ENCODE measurements at places on chromosomes 4 and X.

GRCh38 chrX:24465532-24465865 lies 413 bp downstream of the PDK3 start:
- no peak for DNase-seq

DNA sequence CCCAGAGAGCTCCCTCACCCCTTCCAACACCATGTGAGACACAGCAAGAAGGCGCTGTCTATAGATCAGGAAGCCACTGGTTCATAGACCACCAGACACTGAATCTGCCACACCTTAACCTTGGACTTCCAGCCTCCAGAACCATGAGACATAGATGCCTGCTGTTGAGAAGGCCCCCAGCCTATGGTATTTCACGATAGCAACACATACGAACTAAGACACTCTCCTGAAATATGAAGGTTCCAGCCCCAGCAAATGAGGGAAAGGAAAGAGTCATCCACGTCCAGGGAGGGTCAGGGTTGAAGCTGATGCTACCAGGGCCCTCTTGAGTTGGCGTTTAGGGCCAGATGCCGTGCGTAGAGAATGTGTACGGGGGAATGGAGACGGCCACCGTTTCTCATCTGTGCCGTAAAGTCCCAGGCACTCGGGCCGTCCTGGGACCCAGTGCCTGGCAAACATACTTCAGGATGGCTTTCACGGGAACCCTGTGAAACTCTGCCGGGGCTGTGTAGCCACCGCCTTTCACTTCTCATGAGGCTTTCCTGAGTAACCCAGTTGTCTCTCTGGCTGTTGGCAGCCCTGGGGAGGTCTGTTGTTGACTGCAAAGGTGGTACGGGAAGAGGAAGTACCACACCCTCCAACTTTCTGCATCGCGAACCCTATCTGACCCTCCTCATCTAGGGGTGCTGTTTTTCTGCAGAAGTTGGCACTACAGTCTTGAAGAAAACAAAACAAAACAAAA lies 17.7 kb upstream of the P2RY8 start:
- DNase-seq, result no peak

DNA sequence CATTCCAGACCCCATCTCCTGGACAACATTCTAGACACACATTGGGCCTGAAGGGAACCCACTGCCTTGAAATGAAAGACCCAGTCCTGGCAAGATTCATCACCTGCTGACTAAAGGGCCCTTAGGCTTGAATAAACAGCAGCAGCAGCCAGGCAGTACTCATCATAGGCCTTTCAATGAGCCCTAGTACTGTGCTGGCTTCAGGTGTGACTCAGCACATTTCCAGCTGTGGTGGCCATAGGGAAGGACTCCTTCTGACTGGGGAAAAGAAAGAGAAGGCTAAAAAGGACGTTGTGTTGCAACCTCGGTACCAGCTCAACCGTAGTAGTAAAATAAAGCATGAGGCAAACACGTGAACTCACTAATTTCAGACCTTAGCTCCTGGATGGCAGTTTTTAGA lies 344.0 kb downstream of the ACTRT1 start:
- DNase-seq, result no peak

GRCh38 chrX:9326369-9326768 lies 138.5 kb upstream of the TBL1X start:
- DNase-seq, result no peak

GRCh38 chrX:106249706-106250379 lies 81.7 kb downstream of the PWWP3B start:
- DNase-seq, result no peak

GRCh38 chrX:78331708-78332107 lies 4.3 kb upstream of the CYSLTR1 start:
- DNase-seq, result no peak

DNA sequence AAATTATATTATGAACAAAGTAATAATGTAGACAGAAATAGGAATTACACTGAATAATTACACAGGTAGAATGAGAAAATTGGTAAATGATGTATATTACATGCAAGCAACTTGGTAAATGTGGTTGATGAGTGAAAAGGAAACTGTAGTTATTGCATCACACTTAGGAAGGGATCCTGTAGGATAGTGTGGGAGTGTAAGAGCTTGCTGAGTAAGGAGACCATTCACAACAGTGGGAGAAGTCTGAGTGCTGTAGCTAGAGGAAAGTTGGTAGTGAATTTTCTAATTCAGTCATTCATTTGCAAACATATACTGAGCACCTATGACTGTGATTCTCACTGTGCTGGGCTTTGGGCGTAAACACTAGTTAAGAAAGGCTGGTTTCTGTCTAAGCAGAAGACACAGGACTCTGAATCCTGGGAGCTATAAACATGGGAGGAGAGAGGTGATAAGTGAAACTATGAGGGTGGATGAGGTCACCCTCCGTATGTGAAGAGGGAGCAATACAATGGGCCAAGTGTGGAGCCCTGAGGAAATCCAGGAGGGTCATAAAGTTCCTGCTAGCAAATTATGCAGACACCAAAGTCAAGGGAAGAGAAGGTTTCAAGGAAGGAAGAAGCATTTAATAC lies 14.2 kb upstream of the CPE start:
- DNase-seq, result no peak

DNA sequence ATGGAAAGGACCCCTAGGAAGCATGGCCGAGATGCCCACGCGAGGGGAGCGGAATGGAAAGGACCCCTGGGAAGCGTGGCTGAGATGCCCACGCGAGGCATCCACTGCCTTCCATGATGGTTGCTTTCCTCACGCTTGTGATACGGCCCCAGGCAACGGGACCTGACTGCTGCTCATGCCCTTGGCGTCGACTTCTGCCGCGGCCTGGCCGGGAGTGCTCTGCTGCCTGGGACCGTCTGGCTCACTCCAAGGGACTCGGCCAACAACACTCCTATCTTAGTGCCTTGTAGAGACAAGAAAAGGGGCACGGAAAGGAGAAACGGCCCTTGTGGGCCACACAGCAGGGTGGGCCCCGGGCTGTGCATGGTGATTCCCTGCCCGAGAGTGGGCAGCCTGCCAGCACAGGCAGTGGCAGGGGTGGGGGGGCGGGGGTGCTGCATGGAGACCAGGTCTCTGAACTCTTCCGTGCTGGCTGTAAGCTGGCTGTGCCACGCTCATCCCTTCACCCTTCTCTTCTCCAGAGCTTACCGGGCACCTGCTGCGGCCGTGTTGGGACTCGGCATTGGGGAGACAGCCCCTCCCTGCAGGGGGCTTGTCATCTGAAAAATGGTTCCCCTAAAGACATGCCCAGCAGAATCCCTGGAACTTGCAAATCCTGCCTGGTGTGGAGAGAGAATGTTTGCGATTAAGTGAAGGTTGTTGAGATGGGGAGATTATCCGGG lies 38.6 kb upstream of the HMX1 start:
- no peak for DNase-seq

DNA sequence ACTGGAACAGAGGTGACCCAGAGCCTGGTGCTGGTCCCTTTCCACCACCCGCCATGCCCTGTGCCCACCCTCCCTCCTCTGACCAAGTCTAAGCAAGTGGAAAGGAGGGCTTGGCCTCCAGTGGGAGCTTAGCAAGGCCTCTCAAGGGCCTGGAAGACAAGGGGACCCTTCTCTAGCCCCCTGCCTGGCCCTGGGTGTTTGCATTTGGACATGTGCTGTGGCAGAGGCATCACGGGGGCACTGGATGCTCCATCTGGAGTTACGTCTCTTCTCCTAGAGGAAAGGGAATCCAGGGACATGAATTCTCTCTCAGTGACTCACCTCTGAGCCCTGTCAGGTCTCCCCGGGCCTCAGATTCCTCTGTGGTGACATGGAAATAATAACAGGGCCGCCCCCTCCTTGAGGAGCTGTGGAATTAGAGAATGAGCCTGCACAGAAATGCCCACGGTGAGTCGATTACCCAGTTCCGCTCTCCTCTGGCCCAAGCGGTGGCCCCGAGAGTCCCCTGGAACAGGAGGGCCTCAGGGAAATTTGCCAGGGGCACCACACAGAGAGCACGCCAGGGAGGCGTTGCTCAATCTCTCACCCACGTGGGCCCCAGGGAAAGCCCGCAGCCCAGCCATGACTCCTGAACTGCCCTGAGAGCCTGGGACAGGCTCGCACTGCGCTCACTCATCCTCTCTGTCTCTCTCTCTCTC lies 189.6 kb downstream of the BCOR start:
- peak; percentile 81 for DNase-seq

- no peak for DNase-seq
Measured at GRCh38 chrX:109812236-109812635, 79.2 kb upstream of the ACSL4 start.

DNA sequence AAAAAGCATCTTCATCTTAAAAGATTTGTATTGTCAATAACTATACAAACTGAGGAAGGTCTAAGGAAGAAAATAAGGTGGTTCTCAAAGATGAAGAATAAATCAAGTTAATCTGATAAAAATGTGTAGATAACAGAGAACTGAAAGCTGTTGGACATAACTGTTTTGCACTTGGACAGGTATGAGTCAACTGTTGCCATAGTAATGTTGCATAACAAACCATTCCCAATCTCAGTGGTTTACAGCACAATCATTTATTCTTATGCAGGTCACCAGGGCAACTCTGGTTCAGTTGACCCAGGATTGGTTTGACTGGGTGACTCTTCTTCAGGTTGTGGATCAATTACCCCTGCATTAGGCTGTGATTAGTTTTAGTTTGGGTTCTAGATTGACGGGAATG lies 2197.7 kb downstream of the ARAP2 start:
- peak; percentile 61 for DNase-seq

DNA sequence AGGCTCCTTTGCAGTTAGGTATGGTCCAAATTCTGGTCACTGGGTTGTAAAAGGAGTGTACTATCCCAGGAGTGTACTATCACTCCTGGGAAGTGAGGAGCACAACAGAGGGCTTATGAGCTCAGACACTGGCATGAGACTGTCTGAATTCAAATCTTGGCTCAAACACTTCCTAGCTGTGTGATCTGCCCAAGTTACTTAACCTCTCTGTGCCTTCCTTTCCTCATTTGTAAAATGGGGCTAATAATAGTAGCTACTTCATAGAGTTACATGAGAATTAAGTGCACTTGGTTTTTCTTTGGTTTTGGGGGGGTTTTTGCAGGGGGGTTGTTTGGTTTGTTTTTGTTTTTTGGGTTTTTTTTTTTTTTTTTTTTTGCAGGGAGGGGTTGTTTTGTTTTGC lies 152.0 kb downstream of the BCOR start:
- DNase-seq, result no peak

GRCh38 chr4:19945979-19946380 lies 305.7 kb upstream of the SLIT2 start:
- DNase-seq, result peak; percentile 55

GRCh38 chrX:133053861-133054598 lies 42.9 kb downstream of the USP26 start:
- DNase-seq, result peak; percentile 44

- no peak for DNase-seq
Measured at GRCh38 chrX:110846071-110846470, 50.5 kb upstream of the CHRDL1 start.

GRCh38 chr4:20839957-20840356 lies 139.7 kb downstream of the PACRGL start:
- peak; percentile 23 for DNase-seq

GRCh38 chrX:75603833-75604232 lies 81.0 kb upstream of the ZDHHC15 start:
- DNase-seq, result no peak

DNA sequence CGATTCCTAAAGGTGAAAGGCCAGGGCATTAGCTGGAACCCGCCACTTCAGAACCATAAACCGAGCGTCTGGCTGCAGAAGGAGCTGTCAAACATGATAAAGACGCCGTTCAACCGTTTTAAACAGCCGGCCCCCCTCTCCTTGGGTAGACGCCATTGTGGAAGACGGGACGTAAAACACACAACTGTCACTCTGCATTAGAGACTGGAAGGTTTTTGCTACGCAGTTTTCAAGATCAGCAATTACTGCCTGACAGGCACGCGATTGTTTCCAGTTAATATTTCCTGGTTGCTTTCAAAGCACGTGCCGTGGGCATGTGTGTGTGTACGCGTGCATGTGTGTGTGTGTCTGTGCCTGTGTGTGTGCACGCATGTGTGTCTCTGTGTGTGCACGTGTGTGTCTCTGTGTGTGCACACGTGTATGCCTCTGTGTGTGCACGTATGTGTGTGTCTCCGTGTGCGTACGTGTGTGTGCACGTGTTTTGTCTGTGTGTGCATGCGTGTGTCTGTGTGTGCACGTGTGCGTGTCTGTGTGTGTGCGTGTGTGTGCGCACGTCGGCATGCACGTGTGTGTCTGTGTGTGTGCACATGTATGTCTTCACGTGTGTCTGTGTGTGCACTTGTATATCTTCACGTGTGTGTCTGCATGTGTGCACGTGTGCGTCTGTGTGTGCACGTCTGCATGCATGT lies 48.8 kb downstream of the SHOX start:
- no peak for DNase-seq

DNA sequence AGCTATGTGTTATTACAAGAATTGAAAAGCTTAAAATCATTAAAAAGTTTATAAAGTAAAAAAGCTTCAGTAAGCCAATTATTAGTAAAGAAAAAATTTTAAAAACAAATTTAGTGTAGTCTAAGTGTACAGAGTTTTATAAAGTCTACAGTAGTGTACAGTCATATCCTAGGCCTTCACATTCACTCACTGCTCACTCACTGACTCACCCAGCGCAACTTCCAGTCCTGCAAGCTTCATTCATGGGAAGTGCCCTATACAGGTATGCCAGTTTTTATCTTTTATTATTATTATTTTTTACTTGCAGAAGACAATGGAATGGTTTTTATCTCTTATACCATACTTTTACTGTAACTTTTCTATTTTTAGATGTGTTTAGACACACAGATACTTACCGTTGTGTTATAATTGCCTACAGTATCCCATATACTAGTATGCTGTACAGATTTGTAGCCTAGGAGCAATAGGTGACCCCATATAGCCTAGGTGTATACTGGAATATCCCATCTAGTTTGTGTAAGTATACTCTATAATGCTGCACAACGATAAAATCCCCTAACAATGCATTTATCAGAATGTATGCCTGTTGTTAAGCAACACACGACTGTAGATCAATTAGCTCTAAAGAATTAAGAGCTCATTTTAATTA lies 230.7 kb downstream of the DCLK2 start:
- no peak for DNase-seq

DNA sequence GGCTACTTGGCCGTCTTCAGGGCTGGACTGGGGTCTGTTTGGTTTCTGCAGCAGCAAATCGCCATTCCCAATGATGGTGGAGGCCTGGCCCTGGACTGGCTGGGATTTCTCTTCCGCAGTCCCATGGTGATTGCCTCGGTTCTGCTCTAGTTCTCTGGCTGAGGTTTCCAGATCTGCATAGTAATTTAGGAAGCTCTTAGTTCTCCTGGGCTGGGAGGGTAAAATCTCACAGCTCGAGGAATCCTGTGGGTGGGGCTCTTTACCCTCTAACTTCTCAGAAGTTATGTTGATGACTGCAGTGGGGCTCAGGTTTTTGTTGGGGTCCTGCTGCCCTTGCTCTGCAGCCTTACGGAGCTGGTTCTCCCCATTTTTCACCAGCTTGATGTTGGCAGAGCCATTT lies 200.6 kb downstream of the APBB2 start:
- DNase-seq, result no peak

GRCh38 chrX:78357342-78358055 lies 30.1 kb upstream of the CYSLTR1 start:
- DNase-seq, result no peak

DNA sequence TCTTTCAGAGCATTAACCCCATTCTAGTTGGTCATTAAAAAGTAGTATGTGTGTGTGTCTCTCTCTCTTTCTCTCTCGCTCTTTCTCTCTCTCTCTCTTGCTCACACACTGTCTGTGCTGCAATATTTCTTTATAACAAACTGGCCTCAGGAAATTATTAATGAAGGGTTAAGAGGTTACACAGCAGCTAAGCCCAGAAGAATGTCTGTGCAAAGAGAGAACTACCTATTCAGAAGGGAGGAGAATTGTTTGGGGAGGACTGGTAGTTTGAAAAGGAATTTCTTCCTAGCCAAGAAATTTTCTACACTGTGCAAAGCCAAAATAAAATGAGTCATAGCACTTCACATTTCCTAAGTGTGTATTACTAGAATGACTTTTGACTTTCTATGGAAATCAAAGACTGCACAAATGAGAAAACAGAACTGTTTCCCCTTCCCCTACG lies 22.2 kb downstream of the PDGFC start:
- DNase-seq, result peak; percentile 100
